ENCODE measurements at places on chromosomes 16 and 17.

DNA sequence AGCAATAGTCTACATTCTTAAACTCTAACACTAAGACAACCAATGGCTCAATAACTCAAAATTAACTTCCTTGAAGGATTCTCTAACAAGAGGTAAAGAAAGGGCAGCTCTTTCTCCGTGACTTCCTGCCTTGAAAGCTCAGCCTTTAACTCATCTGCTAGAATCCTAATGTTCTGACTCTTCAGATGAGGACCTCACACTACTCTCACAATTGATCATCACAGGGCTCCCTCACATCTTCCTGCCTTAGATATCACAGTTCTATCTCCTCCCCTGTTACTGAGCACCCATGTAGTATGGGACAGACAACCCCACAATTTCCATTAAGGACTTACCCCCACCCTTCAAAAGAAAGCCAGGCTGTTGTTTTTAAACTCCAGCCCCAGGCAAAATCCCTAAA is 33.5 kb downstream of the SMURF2 start:
- DNase-seq = no peak

- DNase-seq = no peak
Observed at GRCh38 chr16:76835339-76835738, 355.7 kb upstream of the MON1B start.

- DNase-seq = no peak
Observed at GRCh38 chr17:66255527-66255971, 26.3 kb upstream of the APOH start.

- DNase-seq = peak; percentile 62
Observed at GRCh38 chr17:73191443-73192205, 1.2 kb upstream of the COG1 start.

- DNase-seq = no peak
Observed at GRCh38 chr16:53960954-53961616, 257.1 kb downstream of the FTO start.

- DNase-seq = no peak
Observed at GRCh38 chr16:17318238-17318637, 152.5 kb downstream of the XYLT1 start.

- no peak for DNase-seq
Observed at GRCh38 chr17:81391936-81392908, 3.0 kb upstream of the BAHCC1 start.

DNA sequence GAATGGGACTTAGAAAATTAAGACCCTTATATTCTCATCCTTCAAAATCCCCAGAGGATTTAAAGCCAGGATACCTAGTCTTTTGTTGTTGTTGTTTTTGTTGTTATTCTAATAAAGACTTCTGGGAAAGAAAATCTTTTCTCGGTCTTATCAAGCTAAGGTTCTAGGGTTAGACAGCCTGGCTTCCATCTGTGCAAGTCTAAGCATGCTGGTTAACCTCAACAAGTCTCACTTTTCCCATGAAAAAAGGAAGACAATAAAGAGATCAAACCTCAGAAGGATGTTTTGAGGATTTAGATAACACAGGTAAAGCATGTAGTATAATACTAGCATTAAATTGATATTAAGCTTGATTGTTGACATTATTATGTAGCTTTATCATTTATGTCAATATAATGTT is 486.4 kb upstream of the SOX9 start:
- no peak for DNase-seq

DNA sequence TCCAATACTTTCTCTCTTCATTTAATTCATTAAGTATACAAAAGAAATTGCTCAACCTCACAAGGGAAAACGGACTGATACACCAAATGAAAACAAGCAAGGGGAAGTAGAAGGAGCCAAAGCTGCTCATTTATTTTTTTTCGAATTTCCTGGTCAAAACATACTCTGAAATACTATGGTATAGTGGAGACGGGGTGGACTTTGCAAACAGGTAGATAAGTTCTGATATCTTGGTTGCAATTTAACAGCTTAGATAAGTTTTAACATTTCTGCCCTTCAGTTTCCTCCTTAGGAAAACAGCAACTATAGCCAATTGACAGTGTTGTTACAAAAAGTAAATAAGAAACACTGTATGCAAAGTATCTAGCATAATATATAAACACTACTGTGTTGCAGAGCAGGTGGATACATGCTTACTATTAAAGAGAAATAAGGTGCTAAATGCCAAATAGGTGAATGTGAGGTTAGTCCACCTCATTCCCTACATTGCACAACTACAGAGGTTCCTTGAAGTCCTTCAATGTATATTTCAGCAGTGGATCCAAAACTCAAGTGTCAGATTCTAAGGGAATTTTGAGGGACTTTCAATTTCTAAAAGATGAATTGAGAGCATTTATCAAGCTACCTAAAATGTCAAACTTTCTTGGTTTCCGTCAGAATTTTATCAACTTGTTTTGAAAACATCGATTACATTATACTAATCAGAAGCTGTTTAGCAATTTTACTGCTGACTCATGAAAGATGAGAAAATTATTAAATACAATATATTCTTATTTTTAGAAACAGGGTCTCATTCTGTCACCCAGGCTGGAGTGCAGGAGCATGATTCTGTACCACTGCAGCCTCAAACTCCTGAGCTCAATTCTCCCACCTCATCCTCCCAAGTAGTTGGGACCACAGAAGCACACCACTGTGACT is 11.0 kb downstream of the CCDC47 start:
- no peak for DNase-seq

DNA sequence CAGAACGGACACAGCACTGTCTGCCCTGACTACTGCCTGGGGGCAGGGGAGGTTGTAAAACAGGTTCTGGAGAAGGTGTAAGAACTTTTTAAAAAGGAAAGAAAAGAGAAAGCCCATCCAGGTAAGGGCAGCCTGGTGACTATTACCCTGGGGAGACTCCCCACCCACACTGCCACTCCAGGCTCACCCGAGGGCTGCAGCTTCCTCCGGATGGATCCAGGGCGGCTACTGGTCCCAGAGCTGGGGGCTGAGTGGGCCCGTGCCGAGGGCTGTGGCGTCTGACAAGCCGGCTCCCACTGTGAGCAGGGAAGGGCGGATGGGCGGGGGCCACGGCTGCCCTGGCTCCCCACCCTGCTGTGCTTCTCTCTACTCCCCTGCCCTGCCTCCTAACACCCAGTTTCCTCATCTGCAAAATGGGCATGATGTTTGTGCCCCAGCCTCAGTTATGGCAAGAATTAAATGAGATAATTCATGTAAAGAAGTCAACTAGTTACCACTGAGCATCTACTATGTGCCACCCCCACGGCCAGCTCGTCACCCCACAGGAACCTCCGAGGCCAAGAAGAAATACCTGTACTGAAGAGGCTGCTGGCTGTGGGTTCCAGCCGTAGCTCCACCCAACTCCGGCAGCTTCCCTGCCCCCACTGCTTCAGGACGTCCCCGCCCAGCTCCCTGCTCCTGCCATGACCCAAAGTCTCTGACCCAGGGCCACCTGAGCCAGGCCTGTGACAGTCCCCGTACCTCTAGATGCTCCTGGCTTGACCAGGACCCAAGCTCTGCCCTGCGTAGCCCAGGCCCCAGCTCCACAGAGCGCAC is 24.2 kb downstream of the KATNB1 start:
- DNase-seq = no peak

DNA sequence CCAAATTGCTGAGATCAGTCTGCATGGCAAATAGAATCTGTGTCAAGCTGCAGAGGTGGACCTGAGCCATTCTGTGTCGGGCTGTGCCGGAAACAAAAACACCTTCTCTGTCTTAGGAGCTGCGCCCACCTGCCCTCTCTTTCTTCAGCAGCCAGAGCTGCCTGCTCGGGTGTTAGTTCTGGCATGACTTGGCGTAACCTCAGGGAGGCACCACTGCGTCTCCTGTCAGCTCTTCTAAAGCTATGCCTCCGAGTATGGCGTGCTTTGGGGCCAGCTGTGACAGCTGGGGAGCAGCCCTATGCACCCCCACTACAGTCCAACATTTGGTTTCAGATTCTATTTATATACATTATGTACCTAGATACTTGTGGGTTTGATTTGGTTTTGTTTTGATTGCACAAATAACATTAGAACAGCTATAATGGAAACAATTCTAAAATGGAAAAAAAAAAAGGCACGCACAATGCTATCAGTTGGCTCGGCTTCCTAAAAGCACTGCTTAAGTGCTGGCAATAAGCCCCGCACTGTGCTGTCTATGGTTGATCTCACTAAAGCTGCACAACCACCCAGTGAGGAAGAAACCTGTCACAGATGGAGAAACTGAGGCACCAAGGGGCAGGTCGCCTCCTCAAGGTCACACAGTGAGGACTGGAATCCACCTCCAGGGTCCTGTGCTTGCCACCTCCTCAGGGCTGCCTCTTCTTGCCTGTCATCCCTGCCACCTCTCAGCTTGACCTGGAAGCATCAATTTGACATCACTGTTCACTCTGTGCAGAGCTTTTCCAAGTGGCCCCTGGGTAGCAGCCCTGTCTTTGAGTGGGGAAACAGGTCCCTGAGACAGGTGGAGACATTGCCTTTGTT is 18.7 kb upstream of the ADGRG1 start:
- DNase-seq = peak; percentile 90

- DNase-seq = no peak
Observed at GRCh38 chr17:78029697-78030096, 71.2 kb downstream of the TNRC6C start.

- DNase-seq = no peak
Observed at GRCh38 chr16:280991-281659, 734 bp downstream of the ARHGDIG start.

DNA sequence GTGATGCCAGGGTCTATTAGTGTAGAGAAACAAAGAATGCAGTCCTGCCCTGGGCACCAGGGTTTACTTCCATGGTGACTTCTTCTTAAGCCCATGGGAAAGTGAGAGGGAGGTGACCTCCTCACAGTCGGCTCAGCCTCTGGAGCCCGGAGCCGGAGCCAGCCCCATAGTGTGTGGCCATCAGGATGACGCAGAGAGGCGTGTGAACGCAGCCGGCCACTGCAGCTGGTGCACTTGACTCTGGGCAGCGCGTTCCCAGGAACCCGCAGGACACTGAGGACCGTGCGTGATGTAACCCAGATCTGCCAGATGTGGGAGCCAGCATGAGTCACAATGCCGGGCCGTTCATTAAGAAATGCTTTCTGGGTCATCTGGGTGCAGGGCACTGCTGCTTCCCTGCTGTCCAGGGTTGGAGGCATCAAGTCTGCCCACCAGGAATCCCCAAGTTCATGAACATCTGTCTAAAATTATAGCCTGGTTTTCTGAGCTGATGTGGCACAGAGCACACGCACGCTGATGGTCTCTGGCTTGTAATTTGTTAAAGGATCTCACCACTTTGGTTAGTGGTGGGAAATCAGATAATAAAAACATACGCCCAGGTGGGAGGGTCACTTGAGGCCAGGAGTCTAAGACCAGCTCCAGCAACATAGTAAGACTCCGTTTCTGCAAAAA is 114.1 kb downstream of the PITPNC1 start:
- no peak for DNase-seq

DNA sequence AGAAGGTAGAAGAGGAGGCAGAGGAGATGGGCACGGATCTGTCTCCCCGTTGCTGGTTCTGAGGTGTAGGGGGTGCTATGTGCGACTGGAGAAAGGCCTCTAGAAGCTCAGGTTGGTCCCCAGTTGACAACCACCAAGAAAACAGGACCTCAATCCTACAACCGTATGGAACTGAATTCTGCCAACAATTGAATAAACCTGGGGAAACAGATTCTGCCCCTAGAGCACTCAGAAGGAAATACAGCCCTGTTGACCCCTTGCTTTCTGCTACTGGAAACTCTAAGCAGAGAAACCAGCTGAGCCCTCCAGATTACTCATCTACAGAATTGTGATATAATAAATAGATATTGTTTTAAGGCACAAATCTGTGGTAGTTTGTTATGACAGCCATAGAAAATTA is 313.0 kb upstream of the GOT2 start:
- DNase-seq = no peak

- no peak for DNase-seq
Observed at GRCh38 chr17:77501101-77501566, 360.4 kb downstream of the SEC14L1 start.

- DNase-seq = no peak
Observed at GRCh38 chr17:66464921-66465320, 162.5 kb downstream of the PRKCA start.

DNA sequence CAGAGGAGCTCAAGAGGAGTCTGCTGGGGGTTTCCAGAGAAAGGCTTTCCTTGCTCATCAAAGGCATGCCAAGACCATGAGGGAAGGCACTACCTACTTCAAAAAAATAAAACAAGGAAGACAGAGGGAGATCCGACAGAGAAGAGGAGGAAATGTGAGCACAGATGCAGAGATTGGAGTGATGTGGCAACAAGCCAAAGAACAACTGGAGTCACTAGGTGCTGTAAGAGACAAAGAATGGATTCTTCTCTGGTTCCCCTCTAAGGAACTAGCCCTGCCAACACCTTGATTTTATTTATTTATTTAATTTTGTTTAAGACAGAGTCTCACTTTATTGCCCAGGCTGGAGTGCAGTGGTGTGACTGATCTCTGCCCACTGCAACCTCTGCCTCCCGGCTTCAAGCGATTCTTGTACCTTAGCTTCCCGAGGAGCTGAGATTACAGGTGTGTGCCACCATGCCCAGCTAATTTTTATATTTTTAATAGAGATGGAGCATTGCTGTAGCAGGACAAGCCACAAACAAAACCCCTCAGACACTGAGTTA is 13.8 kb upstream of the ACSF2 start:
- no peak for DNase-seq

DNA sequence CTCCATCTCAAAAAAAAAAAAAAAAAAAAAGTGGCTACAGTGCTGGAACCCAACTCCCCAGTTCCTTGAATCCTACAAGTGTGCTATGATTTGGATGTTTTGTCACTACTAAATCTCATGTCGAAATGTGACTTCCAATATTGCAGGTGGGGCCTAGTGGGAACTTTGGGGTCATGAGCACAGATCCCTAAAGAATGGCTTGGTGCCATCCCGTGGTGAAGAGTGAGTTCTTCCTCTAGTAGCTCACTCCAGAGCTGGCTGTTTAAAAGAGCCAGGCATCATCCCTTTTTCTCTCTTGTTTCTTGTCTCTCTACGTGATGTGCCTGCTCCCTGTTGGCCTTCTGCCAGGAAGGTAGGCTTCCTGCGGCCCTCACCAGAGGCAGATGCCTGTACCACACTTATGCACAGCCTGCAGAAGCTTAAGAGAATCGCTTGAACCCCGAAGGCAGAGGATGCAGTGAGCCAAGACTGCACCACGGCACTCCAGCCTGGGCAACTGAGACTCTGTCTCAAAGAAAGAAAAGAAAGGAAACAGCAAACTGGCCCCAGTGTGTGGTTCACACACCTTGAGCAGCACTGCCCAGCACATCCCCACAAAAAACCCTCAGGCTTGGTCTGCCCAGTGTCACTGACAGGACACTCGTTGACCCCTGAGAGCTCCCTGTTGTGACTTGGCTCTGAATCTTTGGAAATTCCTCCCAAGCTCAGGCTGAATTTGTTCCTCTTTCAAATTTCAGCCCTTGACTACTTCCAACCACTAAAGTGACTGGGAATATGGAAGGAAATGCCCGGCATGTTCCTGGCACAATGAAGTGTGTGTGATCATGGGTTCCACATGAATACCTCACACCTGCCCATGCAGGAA is 3.1 kb downstream of the MT1E start:
- DNase-seq = no peak

- DNase-seq = no peak
Observed at GRCh38 chr17:54007855-54008254, 185.1 kb downstream of the KIF2B start.
